HS-5 (cell line): ENCODE measurements at places on chromosomes 2 and 18.

DNA sequence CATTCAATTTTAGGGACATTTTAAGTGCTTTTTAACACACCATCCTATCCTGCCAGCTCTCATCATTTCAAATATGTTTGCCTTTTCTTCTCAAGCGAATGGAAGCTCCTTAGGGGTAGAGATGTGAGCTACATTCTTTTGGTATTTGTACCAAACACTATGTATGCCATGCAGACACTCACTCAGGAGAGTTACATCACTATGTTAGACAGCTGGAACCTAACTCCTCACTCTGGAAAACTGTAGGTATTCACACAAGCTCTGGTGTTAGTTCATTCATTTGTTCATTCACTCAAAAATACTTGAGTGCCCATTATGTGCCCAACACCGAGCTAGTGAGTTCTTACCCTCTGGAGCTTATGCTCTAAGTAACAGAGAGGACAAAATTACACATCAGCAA is 26.4 kb upstream of the RNU4ATAC start:
- DNase-seq, result no peak

- no peak for DNase-seq
Observed at GRCh38 chr18:55054021-55054990, 95.0 kb upstream of the CCDC68 start.

GRCh38 chr18:48638896-48639771 is 100.3 kb downstream of the CTIF start:
- DNase-seq, result no peak

DNA sequence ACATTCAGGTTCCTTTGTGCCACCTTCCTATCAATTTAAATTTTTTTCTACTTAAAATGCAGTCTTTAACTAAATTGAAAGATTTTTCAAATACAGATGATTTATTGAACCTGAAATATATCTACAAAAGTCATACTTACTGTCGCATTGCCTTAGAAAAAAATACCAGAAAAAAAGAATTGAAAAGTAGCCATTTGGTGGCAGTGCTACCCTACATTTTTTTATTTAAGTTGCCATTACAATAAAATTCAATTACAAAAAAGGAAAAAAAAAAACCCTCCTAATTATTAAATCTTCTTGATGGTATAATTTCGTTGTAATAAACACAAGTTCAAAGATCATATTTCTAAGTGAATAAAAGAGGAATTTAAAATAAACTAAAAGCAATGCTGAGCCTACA is 43.4 kb downstream of the DSC3 start:
- no peak for DNase-seq

DNA sequence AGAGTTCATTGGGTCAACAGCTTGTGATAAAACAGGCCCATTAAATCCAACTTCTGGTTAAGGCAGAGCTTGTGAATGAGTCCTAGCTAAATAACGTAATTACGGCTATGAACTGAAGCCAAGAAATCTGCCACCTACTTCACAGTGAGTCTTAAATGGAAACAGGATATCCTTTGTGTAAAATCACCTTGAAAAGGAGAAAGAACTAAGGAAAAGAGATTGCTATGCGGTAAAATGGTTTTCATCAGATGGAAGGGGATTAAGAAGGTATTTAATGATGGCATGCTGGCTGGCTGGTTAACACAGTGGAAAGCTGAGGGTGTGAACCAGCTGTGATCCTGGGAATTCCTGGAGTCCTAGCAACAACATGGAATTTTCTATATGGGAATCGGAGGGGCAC is 156.6 kb downstream of the DOK6 start:
- no peak for DNase-seq

- DNase-seq, result no peak
Observed at GRCh38 chr2:20122864-20123263, 71.4 kb upstream of the LAPTM4A start.

GRCh38 chr2:61943251-61943650 is 37.8 kb downstream of the COMMD1 start:
- no peak for DNase-seq

GRCh38 chr2:156319811-156320485 is 12.6 kb downstream of the NR4A2 start:
- no peak for DNase-seq

DNA sequence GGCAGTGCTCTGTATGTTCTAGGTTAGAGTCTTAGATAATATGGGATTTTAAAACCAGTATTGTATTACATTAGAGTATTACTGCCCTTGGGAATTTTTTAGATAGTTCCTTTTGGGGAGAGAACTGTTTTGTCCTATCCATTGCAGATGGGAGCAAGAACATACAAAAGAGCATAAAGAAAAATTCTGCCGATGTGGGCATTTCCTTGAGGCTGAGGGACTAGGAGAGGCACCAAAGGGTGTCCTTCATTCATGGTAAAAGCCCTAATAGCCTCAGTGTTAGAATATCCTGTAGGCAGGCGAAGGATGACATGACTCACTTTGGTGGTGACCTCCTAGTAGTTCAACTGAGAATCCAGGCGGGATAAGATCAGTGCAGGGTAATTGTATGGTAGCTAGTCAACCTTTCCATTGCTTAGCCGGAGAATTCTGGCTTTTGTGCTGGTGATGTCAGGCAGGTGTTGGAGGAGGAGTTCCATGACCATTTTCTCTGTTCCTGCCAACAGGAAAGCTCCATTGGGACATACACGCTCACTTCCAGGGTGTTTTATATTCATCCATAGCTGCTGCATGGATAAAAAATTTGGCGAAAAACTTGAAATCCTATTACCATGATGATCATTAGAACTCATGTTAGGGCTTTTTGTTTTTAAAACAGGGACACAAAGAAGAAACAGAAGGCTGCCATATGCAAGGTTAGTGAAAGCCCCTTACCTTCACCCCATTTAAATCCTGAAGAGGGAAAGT is 28.1 kb downstream of the EPAS1 start:
- DNase-seq, result no peak

DNA sequence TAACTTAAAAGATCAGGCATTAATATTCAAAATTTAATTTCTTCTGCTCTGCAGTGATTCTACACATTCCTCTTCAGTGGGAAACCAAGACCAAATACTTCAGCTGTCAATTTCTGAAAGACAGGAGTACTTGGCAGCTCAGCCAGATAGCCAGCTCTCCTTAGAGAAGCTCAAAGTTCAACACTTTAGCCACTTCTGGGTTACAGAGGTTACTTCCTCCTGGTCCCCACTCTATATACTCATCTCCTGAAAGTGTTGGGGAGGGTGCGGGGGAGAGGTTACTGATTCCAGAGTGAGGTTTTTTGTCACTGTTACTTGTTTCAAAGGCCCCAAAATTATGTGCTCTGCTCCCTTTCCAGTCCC is 4.1 kb downstream of the CYTIP start:
- DNase-seq, result no peak

DNA sequence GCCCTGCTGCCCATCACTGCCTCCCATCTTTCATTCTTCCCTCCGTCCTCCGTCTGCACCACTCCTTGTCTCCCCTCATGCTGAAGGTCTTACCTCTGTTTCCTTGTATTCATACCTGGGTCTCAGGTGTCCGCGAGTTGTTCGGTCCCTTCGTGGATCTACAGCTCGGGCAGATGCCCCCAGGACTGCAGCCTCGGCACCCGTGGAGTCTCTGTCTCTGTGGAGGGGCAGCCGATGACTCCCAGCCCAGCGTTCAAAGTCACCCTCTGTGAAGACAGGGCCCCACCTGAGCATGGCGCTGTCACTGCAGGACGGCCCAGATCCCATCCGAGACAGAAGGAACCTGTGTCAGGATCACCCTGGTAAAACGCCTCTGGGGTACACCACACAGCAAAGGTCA is 480.0 kb upstream of the SALL3 start:
- DNase-seq, result no peak

DNA sequence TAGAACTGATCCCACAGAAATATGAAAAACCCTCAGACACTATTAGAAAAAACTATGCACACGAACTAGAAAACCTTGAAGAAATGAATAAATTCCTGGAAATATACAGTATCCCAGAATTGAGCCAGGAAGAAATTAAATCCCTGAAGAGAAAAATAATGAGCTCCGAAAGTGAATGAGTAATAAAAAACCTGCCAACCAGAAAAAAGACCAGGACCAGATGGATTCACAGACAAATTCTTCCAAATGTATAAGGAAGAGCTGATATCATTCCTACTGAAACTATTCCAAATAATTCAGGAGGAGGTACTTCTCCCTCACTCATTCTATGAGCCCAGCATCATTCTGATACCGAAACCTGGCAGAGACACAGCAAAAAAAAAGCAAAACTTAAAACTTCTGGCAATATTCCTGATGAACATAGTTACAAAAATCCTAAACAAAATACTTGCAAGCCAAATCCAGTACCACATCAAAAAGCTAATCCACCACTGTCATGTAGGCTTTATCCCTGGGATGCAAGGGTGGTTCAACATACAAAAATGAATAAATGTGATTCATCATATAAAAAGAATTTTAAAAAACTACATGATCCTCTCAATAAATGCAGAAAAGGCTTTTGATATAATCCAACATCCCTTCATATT is 1397.6 kb upstream of the DDX18 start:
- DNase-seq, result no peak

GRCh38 chr18:66603941-66604627 is at the start of gene CDH19:
Gene CDH19 (minus strand): TSS chr18:66604090. CDS start chr18:66572204, 31,886 bp downstream.
- DNase-seq, result no peak

DNA sequence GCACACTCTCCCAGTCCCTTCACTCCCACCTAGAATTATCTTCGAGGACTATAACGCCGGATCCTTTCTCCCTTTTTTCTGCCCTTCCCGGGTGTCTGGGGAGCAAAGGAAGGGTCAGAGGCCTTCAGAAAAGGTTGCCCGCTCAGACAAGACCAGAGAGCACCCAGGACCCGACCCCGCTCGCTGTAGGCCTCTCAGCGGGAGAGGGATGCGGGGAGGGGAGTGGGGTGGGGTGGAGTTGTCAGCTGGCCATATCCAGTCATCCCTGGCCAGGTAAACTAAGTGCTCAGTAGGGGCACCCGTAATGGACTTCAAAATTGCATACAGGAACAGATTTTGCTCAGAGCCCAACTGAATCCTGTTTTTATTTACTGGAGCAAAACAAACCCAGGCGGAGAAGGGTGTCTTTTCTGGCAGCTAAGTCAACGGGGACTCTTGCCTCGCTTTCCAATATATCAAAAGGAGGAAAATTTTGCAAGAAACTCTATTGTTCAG is 65.0 kb downstream of the NOL4 start:
- DNase-seq, result no peak

DNA sequence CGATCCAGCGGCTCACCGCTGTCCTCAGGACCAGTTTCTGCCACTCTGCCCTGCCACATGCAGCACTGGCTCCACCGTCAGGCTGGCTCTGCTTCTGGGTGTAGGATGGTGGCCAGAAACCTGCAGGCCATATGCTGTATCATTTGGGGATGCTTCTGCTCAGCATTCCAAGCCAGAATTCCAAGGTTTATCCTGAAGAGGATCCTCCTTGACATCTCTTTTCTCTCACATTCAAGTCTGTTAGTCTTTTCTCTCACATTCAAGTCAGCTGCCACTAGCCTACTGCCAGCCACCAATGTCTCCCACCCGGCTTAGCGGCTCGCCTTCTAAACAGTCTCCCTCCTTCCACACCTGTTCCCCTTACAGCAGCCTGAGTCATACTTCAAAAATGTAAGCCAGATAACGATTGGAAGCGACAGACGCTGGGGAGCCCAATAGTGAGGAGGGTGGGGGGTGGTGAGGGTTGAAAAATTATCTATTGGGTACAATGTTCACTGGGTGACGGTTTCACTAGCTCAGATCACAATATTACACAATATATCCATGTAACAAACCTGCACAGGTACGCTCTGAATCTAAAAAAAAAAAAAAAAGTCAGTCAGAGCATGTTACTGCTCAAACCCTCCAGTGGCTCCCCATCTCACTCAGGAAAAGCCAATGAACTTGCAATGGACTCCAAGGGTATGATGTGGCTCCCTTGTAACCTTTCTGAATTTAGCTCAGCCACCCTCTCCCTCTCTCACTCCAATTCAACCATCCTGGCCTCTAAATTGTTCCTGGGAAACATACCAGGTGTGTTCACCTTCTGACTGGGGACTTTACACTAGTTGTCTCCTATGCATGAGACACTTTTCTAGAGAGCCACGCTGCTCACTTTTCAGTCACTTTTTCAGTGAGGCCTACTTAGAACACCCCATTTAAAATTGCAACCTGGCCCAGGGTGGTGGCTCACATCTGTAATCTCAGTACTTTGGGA is 38.8 kb upstream of the SP3 start:
- no peak for DNase-seq

GRCh38 chr18:41754332-41754731 is 200.7 kb upstream of the PIK3C3 start:
- DNase-seq, result no peak

GRCh38 chr2:218474527-218474926 is 55.6 kb downstream of the VIL1 start:
- no peak for DNase-seq

GRCh38 chr2:237498341-237498740 is 11.3 kb downstream of the MLPH start:
- DNase-seq, result no peak

DNA sequence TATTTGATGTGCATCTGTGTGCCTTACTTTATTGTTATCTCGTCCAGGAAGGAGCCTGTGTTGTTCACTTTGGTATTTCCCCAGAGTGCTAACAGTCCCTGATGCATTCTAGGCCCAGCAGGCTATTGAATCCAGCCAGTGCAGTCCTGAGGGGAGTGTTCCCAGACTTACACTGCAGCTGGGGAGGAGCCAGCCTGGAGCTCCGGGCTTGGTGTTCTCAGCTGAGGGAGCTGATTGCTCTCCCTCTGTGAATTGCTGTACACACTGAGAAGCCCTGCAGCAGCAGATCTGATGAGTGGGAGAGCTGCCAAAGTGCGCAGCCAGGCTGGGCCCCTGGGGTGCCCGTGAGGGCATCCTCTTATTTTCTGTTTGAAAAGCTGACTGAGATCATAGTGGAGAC is 159.2 kb downstream of the GALNT3 start:
- DNase-seq, result no peak

- DNase-seq, result no peak
Observed at GRCh38 chr2:70561893-70562292, 8.3 kb upstream of the TGFA start.

DNA sequence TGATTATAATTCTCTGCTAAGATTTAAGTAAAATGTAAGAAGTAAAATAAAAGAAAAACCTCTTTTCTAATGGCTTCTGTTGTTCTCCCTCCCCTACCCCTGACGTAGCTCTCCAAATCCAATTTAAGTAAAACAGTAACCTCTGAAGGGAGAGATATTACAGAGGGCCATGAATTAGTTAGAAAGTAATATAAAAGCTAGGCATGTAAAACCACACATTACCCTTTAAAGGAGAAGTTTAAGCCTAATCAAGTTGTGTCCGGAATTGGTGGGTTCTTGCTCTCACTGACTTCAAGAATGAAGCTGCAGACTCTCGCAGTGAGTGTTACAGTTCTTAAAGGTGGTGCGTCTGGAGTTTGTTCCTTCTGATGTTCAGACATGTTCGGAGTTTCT is 116.9 kb upstream of the SCN7A start:
- DNase-seq, result no peak

GRCh38 chr2:106847366-106847765 is 38.6 kb downstream of the ST6GAL2 start:
- DNase-seq, result no peak
